Pons (tissue), 1 donor: ENCODE measurements at places on chromosomes 4 and X.

DNA sequence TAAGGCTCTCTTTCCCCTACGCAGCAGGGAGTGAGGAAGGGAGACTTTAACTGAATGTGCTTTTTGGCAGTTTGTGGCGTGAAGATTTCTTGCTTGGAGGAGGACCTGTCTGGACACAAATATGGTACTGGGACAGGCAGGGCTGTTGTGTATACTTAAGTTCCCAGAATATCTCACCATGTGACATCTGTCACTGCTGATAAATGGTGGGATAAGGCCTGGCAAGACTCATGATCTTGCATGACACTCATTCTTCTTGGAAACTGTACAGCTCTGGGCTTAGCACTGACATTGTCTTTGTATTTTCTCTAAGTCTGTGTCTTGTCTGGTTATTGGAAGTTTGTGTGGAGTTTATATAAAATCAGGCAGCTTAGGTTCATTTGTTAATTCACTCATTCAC lies 93.1 kb downstream of the STK32B start:
- DNase-seq: no peak

- no peak for DNase-seq
Measured at GRCh38 chrX:20362268-20363267, 95.9 kb upstream of the RPS6KA3 start.

GRCh38 chrX:96447161-96447560 lies 237.5 kb upstream of the DIAPH2 start:
- DNase-seq: no peak

DNA sequence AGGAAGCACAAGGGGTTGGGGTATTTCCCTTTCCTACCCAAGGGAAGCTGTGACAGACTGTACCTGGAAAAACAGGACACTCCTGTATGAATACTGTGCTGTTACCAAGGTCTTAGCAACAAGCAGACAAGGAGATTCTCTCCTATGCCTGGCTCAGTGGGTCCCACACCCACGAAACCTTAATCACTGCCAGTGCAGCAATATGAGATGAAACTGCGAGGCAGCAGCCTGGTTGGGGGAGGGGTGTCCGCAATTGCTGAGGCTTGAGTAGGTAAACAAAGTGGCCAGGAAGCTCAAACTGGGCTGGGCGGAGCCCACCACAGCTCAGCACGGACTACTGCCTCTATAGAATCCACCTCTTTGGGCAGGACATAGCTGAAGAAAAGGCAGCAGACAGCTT lies 197.7 kb downstream of the INPP4B start:
- DNase-seq: no peak

DNA sequence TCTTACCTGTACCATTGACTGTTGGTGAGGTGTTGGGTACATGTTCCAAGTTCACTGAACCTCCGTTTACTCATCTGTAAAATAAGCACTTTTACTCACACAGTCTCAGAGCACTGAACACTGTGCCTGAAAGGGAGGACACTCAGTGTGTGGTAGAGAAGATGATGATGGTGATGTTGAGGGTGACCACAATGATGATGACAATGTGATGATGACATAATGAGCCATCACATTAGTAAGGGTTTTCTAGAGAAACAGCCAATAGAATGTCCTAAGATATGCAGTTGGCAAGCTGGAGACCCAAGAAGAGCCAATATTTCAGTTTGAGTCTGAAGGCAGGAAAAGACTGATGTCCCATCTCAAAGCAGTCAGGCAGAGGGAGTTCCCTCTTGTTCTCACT lies 315.4 kb upstream of the IGFBP7 start:
- no peak for DNase-seq

- DNase-seq: no peak
Measured at GRCh38 chr4:107044170-107044569, 8.1 kb upstream of the DKK2 start.

DNA sequence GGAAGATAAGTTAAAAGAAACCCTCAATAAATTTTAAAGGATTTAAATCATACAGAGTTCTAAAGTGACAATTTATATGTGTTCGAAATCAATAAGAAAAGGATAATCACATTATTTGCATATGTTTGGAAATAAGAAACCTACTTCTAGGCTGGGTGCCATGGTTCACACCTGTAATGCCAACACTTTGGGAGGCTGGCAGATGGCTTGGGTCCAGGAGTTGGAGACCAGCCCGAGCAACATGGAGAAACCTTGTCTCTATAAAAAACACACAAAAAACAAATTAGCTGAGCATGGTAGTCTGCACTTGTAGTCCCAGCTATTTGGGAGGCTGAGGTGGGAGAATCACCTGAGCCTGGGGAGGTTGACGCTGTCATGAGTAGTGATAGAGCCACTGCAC lies 8.1 kb upstream of the SAP30 start:
- DNase-seq: no peak

DNA sequence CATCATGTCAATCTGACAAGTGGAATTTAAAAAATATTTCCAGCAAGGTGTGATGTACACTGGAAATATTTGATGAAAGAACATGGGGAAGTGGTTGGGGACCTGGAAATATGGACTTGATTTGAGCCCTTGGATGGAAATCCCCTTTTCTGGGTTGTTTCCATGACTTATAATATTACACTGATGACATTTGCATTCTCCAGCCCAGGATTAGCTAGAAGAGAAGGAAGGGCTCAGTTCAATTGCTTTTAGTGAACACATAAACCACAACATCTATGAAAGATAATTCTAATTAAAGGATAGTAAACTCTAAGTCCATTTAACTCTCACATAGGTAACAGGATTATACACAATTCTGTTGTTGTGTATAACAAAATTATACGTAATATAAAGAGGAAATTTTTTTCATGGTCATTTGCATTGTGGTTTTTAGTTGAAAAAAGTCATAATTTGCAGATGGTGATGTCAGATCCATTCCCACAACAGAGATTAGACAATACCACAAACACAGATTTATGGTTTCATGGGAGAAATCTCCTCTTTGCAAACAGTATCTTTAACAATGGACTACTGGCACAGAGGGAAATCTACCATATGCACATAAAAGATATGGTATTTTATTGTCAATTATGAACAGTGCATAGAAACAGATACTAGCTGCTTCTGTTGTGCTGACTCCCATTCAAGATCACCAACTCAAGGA lies 126.5 kb downstream of the DKK2 start:
- no peak for DNase-seq

- DNase-seq: no peak
Measured at GRCh38 chr4:133263104-133263503, 114.0 kb downstream of the PCDH10 start.

DNA sequence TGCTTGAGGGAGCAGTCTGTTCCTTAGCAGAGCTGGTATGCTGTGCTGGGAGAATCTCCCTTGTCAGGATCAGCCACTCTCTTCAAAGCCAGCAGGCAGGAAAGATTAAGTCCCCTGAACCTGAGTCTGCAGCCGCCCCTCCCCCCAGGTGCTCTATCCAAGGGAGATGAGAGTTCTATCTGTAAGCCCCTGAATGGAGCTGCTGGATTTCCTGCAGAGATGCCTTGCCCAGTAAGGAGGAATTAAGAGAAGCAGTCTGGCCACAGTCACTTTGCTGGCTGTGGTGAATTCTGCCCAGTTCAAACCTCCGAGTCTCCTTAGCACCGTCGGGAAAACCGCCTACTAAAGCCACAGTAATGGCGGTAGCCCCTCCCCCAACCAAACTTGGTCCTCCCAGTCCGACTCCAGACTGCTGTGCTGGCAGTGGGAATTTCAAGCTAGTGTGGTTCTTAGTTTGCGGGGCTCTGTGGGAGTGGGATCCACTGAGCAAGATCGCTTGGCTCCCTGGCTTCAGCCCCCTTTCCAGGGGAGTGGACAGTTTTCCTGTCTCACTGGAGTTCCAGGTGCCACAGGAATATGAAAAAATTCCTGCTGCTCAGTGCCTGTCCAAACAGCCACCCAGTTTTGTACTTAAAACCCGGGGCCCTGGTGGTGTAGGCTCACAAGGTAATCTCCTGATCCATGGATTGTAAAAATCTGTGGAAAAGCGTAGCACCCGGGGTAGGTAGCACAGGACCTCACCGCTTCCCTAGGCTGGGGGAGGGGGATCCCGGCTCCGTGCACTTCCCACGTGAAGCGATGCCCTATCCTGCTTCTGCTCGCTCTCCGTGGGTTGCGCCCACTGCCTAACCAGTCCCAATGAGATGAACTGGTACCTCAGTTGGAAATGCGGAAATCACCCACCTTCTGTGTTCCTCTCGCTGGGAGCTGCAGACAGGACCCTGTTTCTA lies 38.0 kb downstream of the RAB28 start:
- DNase-seq: no peak

- peak; percentile 92 for DNase-seq
Measured at GRCh38 chrX:15349046-15349445, 13.7 kb upstream of the PIGA start.

GRCh38 chr4:38958453-38959190 lies 73.6 kb downstream of the TMEM156 start:
- DNase-seq: no peak

DNA sequence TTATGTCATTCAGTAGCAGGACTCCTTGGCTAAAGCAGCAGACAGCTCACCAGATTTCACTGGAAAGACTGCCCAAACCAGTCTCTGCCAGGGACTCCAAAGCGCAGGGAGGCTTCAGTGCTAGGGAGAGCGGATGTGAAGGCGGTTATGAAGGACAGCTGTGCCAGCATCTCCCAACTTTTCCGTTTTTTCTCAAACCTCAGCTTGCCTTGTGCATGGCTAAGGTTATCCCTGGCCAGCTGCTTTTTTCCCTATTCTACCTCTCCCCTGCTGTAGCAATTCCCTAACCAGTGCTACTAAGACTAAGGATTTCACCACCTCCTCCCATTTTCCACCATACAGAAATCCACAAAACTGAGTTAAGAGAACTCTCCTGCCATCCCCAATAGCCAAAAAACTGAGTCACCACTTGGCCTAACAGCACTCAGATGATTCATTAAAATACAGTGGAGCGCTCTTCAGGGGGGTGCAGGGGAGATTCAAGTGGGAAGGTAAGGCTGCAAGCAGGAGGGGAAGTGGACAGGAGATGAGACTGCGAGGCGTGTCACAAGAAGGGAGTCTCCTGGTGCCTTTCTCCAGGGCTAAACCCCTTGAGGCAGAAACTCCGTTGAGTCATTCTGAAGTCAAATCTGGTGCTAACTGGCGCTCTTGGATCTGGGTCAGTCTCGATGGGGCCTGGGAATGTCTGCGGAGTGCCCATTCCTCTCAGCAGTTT lies 90.7 kb downstream of the PALLD start:
- no peak for DNase-seq

- DNase-seq: no peak
Measured at GRCh38 chr4:16496501-16496900, 270.2 kb upstream of the TAPT1 start.

GRCh38 chr4:53009824-53010223 lies 147.7 kb downstream of the RASL11B start:
- DNase-seq: no peak

GRCh38 chr4:173517781-173518424 lies 12.1 kb downstream of the HAND2 start:
- no peak for DNase-seq

DNA sequence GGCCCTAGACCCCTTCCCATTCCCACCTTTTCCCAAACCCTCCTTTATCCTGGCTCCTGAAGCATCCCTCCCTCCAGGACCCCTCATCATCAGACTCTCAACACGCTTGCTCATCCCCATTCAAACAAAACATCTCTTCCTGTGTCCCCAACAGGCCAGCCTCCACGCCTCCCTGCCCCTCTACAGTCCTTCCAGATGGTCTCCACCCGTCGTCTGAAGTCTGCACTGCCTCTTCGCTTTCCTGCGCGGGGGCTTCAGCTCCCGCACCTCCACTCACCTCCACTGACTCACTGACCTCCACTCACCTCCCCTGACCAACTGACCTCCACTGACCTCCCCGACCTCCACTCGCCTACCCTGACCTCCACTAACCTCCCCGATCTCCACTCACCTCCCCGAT lies 39.8 kb downstream of the JAKMIP1 start:
- DNase-seq: no peak

GRCh38 chr4:98518559-98519267 lies 139.7 kb downstream of the TSPAN5 start:
- no peak for DNase-seq

- peak; percentile 45 for DNase-seq
Measured at GRCh38 chr4:182555997-182556418, 312.8 kb downstream of the TENM3 start.

DNA sequence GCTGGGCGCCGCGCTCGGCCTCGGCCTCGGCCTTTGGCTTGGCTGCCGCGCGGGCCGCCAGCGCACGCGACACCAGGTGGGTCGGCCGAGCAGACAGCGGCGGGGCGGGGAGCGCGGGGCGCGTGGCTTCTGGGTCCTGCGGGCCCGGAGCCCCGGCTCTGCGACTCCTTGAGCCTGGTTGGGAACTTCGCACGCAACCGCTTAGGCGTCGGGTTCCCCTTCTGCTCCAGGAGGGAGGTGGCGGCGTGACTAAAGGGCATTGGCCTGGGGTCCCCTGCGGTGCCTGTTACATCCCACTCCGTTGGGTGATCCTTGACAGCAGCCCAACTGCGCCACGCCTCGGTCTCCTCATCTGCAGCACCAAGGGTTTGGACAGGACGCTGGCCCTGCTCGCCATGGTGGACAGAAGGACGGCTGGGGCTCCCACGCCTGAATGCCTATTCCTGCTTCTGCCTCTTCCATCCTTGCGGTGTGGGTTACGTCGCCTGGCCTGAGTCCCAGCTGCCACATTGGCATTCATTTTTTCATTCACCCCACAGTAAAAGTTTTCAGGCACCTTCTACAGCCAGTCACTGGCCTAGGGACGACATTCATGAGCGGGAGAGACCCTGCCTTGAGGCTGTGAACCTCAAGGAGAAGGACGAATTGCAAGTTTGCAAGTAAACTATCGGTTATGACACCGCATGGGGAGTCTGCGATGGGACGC lies 631 bp downstream of the EVC start:
- no peak for DNase-seq

DNA sequence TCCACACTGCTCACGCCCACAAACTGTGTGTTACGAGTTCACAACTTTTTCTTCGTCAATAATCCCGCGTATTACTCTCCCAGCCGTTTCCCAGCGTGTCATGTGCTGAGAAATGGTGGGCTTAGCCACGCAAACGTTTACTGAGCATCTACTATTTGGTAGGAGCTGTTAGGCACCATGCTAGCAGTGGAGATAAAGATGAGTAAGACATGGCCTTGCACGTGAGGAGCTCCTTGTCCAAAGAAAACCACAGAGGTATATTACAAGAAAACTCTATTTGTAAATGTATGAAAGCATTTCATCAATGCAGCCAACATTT lies 821 bp upstream of the TMEM128 start:
- no peak for DNase-seq

DNA sequence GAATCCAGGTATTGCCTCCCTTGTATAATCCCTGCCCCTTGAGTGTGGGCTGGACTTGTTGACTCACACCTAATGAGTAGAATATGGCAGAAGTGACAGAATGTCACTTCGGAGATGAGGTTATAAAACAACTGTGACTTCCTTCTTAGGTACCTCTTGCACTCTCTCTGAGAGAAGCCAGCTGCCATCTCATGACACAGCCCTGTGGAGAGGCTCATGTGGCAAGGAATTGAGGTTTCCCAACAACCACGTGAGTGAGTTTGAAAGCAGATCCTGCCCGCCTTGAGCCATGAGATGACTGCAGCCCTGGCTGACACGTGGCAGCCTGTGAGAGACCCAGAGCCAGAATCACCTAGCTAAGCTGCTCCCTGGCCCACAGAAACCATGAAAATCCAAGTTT lies 13.5 kb downstream of the ASB11 start:
- peak; percentile 42 for DNase-seq

GRCh38 chrX:42694260-42694815 lies 83.6 kb downstream of the PPP1R2C start:
- no peak for DNase-seq
